ENCODE measurements at places on chromosomes 3 and 15.

DNA sequence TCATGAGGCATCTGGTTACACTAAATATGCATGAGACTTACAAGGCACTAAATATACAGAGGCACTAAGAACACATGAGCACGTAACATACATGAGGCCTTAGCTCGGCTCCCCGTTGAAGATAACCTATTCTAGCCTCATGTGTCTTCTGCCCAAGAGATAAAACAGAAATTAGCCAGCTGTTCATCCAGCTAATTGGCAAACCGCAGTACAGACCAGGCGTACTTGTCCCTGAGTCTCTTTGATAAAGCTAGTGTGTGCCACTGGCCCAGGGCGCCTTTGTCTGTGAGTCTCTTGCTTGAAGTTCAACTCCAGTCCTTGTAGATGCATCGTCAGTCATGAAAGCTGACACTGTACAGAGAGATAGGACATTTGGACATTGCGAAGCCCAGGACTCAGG is 121.9 kb upstream of the SPATA12 start:
- DNase-seq: no peak

DNA sequence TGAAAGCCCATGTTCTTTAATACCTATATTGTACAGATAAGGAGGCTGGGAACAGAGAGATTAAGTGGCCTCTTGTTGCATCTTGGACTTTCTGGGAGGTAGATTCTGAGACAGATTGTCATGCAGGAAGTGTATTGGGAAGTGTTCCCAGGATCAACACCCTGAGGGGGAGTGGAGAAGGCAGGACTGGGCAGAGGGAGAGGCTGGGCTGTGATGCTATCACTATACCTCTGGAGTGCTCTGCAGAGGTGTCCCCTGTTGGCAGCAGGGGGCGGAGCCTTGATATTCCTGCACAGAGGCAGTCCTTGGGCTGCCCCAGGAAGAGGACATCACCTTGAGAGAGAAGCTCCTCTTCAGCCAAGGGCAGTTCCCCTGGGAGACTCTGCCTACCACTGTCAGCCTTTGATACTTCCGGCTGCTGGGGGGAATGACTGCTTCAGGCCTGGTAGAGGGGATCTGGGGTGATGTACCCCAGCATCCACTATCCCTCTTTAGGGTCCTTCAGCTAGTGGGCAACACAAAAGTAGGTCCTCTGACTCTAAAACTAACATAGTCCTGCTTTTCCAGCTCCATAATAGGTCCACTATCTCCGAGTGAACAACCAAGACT is 97.4 kb upstream of the RNU6-1 start:
- no peak for DNase-seq

DNA sequence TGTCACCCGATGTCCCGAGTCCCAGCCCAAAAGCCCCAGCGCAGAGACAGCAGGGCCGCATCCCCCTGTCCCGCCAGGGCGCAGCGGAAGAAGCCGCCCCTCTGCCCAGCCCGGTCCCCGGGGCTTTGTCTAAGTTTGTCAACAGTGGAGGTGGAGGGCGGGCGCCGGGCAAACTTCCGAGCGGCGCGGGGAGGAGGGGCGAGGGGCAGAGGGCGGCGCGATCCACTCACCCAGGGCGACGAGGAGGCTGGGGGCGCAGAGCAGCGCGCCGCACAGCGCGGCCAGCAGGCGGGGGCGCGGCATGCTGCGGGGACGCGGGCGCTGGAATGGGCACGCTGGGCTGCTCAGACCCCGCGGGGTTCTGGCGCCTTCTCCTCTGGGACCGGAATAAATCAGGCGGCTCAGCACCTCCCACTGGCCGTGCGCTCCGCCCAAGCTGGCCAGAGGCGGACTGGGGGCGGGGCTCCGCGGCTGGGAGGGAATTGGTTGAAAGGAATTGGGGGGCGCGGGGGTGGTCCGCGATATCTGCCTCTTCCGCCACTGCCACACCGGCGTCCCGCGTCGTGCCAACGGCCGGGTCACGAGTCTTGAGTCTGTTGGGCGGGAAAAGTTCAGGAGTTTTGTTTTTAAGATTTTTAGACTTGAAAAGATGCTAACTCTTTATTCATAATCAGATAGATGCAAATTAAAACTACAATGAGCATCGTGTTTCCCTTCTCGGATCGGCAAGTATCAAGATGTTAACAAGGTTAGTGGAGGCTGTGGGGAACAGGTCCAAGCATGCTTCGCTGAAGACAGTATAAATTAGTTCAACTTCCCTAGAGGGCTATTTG is at the start of gene MFGE8:
MFGE8 (minus strand) TSS at position 363 of the 833 bp plus-strand sequence; CDS start at position 303, 60 bp downstream.
- peak; percentile 48 for DNase-seq

DNA sequence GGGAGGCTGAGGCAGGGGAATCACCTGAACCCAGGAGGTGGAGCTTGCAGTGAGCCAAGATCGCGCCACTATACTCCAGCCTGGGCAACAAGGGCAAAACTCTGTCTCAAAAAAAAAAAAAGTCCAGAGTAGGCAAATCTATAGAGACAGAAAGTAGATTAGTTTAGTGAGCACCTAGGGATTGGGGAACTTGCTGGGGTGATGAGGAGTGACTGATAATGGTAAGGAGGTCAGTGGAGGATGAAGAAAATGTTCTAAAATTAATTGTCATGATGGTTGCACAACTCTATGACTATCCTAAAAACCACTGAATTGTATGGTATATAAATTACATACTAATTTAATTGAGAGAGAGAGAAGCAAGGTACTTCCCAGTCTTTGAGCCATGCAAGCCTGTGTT is 27.8 kb upstream of the LYZL4 start:
- no peak for DNase-seq

DNA sequence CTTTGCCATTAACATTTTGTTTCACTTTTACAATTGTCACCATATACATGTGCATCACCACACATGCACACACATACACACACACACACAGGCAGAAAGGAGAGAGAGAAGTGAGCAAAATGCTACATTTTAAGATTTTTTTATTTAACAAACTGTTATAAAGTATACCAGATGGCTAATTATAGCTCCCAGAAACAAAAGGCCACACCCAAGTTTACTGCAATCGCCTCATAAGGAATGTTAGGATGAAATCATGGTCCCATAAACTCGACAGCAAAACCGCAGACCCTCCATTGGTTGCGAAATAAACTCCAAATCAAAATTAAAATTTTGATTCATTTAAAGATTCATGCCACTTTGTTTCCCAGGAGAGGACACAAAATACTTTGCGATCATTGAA is 16.1 kb upstream of the C15orf61 start:
- DNase-seq: no peak

DNA sequence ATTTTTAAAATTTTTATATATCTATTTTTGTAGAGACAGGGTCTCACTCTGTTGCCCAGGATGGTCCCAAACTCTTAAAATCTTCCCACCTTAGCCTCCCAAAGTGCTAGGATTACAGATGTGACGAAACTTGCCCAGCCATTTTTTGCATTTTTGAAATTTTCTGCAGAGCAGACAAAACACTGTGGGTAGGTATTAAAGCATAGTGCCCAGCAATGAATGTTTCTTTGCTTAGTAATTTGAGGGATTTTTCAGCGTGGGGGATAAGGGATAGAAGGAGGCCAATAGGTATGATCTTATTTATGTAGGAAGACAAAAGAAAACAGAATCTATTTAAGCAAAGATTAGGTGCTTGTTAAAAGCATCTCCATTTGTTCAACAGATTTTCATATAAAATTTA is 446.8 kb upstream of the DPH6 start:
- no peak for DNase-seq

GRCh38 chr3:81789691-81790090 is 28.2 kb upstream of the GBE1 start:
- DNase-seq: no peak

GRCh38 chr3:73493543-73494308 is 131.0 kb downstream of the PDZRN3 start:
- no peak for DNase-seq

GRCh38 chr3:13165576-13165975 is 92.3 kb upstream of the IQSEC1 start:
- peak; percentile 8 for DNase-seq

DNA sequence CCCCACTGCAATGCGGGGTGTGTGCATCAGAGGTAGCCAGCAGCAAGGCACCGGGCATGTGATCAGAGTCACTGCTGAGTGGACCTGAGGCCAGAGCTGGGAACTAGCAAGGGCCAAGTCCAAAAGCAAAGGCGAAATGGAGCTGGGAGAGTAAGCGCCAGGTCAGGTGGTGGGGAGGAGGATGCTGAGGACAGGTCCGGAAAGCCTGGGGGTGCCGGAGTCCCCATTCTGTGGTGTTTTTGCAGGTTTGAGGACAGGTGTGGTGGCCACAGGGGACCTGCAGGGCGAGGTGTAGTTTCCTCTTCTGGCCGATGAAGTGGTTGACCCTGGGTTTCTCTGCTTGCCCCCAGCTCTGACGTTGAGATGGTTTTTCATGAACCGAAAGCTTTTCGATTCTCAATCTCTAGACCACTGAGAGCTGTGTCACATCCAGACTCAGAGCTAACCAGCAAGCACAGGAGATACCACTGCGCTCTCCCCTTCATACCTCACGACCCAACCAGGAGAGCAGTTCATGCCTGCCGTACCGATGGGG is 35.0 kb upstream of the HES1 start:
- no peak for DNase-seq

DNA sequence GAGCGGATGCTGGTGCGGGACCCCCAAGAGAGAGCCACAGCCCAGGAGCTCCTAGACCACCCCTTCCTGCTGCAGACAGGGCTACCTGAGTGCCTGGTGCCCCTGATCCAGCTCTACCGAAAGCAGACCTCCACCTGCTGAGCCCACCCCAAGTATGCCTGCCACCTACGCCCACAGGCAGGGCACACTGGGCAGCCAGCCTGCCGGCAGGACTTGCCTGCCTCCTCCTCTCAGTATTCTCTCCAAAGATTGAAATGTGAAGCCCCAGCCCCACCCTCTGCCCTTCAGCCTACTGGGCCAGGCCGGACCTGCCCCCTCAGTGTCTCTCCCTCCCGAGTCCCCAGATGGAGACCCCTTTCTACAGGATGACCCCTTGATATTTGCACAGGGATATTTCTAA is 6.9 kb downstream of the ANKRD63 start:
- DNase-seq: no peak

Measured in C1 segment of cervical spinal cord (tissue), 14 donors.